ENCODE measurements at places on chromosomes 7 and 10.

DNA sequence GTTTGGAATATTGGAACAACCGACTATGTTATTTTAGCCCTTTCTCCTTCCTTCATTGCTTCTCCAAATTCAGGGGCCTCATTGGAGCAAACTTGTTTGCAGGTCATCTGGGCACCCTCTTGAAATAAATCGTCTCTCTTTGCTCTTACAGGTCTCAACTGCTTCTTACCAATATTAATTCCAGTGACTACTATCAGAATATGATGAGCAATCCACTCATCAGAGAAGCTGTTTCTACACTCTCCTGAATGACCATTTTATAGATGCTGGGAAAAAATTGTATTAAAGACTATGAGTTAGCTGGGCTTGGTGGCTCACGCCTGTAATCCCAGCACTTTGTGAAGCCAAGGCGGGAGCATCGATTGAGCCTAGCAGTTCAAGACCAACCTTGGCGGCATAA is 12.5 kb upstream of the HNRNPF start:
- no peak for DNase-seq

DNA sequence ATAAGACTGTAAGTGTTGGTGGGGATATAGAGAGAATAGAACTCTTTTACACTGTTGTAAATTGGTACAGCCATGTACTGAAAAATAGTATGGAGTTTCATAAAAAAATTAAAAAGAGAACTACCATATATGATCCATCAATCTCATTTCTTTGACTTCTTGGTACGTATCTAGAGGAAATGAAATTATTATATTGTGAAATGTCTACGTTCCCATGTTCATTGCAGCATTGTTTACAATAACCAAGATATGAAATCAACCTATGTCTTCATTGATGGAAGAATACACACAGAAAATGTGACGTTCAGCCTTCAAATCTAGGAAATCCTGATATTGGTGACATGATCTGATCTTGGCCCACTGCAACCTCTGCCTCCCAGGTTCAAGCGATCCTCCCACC is 32.0 kb downstream of the SHOC2 start:
- no peak for DNase-seq

DNA sequence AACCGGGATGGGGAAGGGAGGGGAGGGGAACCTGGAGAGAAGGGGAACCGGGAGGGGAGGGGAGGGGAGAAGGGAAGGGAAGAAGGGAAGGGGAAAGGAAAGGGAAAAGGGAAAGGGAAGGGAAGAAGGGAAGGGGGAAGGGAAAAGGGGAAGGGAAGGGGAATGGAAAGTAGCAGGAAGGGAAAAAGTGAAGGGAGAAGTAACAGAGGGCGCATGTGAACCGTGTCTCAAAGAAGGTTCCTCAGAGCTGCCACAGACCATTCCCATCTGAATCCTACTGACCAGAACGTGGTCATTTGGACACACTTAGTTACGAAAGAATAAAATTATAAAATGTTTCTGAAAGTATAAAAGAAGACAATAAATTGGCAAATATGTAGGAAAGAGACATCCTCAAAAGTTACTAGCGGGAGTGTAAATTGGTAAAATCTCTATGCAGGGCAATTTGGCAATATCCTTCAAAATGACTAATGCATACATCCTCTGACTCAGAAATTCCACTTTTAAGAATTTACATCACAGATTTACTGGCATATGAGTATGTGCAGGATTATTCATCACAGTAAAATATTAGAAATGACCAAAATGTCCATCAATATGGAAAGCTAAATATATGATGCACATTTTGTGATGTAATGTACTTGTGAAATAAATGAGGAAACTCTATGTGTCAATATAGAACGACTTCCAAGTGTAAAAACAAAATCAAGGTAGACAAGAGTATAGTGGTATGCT is 12.9 kb downstream of the C10orf67 start:
- no peak for DNase-seq

GRCh38 chr10:113347508-113347907 is 205.3 kb upstream of the HABP2 start:
- no peak for DNase-seq

- DNase-seq: no peak
These were observed 708.7 kb downstream of the SUGCT start for GRCh38 chr7:40843338-40843985.
